T-helper 22 cell (primary cell): ENCODE measurements at places on chromosomes 7 and 10.

- no peak for DNase-seq
Measured at GRCh38 chr7:47382200-47382599, 199.7 kb downstream of the TNS3 start.

DNA sequence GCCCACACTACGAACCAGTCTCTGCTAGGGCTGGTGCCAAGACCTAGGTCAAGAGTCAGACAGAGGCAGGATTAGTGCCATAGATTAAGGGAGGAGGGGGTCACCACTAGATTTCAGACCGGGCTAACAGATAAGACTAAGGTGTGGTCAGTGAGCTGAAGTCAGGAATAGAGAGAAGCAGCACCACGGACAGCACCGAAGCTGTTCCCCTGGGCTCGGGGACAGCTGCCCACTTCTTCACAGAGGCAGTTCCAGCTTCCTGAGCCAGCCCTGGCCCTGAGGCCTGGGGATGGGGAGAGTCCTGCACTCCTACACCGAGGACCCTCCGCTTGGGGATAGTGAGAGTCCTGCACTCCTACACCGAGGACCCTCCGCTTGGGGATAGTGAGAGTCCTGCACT is 11.2 kb upstream of the JAKMIP3 start:
- DNase-seq: no peak

- DNase-seq: no peak
Measured at GRCh38 chr10:30422981-30423654, 10.9 kb upstream of the MAP3K8 start.

DNA sequence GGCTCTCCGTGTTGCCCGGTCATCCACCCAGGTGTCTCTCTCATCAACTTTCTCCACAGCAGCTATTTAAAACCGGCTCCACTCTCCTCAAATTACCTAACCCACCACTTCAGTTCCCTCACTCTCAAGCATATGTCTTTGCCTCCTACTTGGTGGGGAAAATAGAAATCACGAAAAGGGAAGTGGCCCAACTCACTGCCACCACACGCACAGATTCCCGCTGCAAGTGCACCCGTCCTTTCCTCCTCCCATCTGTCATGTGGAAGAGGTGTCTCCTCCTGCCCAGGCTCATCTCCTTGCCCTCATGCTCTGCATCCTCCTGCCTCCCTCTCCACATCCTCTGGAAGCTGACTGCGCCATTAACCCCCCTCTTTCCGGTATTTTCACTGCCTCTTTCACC is 80.8 kb upstream of the MKX start:
- no peak for DNase-seq

DNA sequence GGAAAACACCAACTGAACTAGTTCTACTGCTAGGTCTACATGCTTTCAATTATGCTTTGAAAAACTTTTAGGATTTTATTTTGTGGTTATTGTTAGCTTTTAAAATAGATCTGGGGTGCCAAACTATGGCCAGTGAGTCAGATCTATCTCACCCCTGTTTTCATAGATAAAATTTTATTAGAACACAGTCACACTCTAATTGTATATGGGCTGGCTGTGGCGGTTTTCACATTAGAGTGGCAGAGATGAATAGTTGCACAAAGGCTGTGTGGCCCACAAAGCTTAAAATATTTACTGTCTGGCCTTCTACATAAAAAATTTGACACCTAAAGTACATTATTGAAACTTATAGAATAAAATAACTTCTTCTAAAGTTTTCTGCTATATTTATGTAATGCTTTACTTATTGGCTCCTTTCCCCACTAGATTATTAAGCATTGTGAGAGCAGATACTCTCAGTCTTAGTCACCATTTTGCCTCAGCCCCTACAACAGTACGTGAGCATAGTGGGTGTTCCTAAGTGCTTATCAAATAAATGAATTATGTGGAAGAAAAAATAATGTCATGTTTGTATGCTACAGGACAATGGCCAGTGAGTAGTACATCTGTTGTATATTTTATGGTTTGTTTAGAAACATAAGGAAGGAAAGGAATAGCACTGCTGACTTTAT is 5.4 kb upstream of the SUV39H2 start:
- DNase-seq: no peak

GRCh38 chr7:105768117-105768516 is 108.3 kb downstream of the ATXN7L1 start:
- DNase-seq: no peak

DNA sequence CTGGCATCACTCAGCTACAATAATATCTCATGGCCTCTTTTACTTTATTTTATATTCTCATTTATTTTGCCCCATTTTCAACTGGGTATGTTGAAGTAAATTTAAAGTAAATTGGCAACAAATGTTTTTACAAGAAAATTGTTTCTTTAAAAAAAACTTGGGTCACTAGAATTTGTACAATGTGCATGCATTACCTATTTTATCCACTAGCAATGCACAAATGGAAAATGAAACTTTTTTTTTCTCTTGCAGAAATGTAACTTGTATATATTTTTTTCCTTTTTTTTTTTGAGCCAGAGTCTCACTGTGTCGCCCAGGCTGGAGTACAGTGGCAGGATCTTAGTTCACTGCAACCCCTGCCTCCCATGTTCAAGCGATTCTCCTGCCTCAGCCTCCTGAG is 10.3 kb upstream of the H2AZ2 start:
- DNase-seq: no peak

GRCh38 chr7:43528576-43529354 is 54.1 kb upstream of the STK17A start:
- DNase-seq: no peak

- DNase-seq: no peak
Measured at GRCh38 chr10:118840776-118841468, 86.2 kb upstream of the CACUL1 start.

GRCh38 chr7:24905996-24906770 is 73.8 kb downstream of the OSBPL3 start:
- no peak for DNase-seq

DNA sequence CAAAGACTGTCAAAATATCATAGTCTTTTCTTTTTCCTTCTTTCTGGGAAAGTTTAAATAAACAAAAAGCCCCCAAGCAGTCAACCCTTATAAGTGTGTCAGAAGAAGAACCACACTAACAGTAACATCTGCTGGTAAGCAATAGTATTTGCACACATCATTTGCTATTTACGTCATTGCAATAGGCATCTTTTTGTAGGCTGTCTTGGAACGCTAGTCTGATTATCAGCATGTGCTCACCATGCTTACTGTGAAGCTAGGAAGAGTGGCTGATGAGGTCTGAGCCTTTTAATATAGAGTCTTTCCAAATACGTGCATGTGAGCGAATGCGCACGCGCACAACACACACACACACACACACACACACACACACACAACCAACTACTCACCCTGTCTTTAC is 599.0 kb upstream of the TPK1 start:
- no peak for DNase-seq

- no peak for DNase-seq
Measured at GRCh38 chr10:45444976-45445898, 71.2 kb downstream of the ALOX5 start.

GRCh38 chr7:1703871-1704810 is 34.1 kb downstream of the ELFN1 start:
- no peak for DNase-seq

DNA sequence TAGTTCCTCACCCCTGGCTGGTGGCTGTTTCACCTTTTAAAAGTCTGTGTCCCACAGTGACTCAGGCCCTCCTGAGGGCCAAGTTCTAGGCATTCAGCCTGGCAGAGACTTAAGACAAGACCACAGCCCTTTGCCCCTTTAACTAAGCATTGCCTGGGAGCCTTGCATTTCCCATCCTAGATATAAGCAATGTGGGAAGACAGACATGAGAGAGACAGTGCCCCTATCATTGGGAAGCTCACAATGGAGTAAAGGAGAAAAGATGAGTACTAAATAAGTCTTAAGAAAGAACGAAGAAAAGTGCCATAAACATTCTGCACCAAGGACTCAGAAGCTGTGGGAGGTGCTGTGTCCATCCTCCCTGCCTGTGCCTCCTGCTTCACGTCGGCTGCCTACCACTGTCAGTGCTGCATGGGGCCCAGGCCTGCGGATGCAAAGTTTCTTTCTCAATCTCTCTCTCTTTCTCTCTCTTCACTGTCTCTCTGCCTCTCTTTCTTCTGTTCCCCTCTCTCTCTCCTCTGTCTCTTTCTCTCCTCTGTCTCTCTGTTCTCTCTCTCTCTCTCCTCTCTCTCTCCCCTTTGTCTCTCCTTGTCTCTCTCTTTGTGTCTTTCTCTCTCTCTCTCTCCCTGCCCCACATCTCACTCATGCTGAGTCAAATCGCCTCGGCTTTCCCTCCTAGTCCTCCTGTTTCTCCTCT is 21.5 kb downstream of the GPRIN2 start:
- DNase-seq: no peak

- no peak for DNase-seq
Measured at GRCh38 chr10:83572036-83572435, 567.3 kb upstream of the GHITM start.

GRCh38 chr10:45673074-45673648 is 589 bp upstream of the ZFAND4 start:
- DNase-seq: no peak

- DNase-seq: no peak
Measured at GRCh38 chr10:132326344-132326889, 5.6 kb upstream of the LRRC27 start.

- no peak for DNase-seq
Measured at GRCh38 chr7:96685353-96685752, 24.3 kb downstream of the SEM1 start.

GRCh38 chr7:72925546-72926120 is 738 bp downstream of the POM121 start:
- no peak for DNase-seq

DNA sequence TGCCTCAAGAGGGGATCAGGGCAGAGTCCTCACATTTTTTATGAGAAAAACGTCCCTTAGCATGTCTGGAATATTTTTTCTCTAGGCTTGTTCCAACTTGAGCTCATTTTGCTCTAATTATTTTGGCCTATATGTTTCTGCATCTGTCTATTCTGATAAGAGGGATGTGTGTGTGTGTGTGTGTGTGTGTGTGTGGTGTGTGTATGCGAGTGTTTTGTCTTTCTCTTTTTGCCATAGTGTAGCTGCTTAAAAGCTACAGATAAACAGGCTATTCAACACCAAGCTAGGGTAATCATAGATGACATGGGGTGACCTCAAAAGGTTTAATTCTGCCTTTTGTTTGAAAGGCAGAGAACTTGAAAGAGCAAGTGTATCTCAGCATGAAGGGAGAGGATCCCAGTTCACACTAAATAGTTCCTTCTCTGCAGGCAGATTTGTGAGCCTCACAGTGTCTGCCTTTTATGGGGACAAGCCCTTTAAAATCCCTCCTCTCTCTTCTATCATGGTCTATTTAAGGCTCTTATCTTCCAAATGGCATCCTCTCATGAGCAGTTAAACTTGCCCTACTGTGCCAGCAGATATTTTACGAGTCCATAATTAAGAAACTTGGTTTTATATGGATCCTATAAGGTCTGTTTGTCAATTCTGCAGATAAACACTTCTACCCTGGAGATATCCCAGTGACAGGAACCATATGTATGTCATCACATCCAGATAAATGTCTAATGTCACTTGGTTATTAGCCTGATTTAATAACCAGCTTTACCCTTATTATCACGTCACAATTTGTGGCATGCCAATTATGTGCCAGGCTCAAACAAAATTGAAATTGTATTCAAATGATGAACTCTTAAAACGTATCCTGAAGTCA is 202.9 kb upstream of the MTPN start:
- DNase-seq: no peak

- no peak for DNase-seq
Measured at GRCh38 chr10:74677951-74678350, 148.4 kb upstream of the KAT6B start.

- DNase-seq: no peak
Measured at GRCh38 chr10:97074256-97075145, 111.3 kb downstream of the SLIT1 start.

DNA sequence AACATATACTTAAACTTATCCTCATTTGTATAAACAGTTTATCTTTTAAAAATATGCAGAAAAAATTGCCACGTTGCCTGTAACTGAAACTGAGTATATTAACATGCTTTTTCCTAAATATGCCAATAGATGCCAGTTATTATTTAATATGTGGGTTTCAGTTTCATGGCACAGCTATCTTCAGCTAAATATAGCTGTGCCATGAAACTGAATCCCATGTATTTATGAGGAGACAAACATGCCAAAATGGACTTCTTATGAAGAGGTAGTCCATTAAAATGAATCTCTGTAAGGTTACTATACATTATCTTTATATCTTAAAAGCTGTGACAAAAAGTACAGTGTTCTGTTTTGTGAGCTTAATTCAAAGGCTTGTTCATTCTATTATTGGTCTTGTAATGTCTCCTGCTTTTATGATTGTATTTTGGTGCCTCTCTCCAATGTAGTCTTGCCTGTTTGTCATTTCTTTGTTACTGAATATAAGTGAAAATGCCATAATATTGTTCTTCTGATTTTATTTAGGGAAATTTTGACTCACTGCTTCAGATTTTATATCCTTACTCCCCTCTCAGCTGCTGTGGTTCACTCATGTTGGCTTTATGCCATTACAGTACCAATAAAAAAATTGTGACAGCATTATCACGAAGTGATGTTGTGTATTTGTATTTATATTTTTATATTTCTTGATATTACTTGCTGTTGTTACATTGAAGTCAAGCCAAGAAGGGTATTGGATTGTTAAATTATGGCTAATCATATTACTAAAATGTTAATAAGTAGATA is 34.3 kb upstream of the CACNA2D1 start:
- no peak for DNase-seq

GRCh38 chr10:85624511-85624910 is 742.1 kb downstream of the GRID1 start:
- DNase-seq: no peak

GRCh38 chr10:1107004-1107403 is 50.8 kb downstream of the WDR37 start:
- DNase-seq: no peak

DNA sequence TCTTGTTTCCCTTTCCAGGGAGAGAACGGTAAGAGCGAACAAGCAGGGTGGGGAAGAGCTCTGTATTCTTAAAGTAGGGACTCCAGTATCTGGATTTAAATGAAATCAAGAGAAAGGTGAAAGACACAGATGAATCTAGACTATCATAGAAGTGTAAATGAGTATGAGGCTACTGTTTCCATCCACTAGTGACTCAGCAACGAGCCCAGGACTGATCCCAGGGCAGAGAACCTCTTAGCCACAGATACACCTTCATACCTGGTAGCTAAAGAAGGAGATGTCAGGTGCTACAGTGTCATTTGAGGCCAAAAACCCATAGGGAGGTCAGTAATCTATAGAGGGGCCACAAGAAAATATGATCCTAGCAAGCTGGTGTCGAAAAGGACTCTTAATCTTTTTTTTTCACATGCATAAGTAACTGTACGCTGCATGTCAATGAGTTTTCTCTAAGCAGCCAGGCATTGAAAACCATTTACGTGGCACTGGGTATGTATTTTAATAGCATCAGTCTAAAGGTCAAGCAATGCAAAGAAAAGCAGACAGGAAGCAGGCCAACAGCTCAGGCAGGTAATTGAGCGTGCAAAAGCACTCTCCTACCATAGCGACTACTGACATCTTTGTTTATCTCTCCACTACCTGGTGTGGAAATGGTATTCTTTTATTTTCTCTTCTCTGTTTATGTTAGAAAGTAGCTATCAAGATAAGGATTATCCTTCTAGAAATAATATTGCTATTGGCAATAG is 91.5 kb upstream of the EGR2 start:
- DNase-seq: no peak

GRCh38 chr10:2980791-2981360 is 86.5 kb upstream of the PFKP start:
- DNase-seq: no peak

- DNase-seq: no peak
Measured at GRCh38 chr10:11864727-11865126, 41.6 kb downstream of the PROSER2 start.

GRCh38 chr10:70174058-70174741 is 3.9 kb upstream of the SAR1A start:
- no peak for DNase-seq

- no peak for DNase-seq
Measured at GRCh38 chr10:120819366-120819765, 31.8 kb upstream of the WDR11 start.
